ENCODE measurements at places on chromosomes 7 and 10. TPM values are rescaled to one million over a fixed set of nuclear protein-coding genes. Genes with fewer than 3 reads are reported as not detected.

The LIPJ gene
- total RNA-seq = under 0.01 TPM

The CYP2C19 gene
- total RNA-seq = not detected

The UTF1 gene
- total RNA-seq = not detected

The TMEM139 gene
- not detected for total RNA-seq

The ZNF22 gene
- 14.4 TPM for total RNA-seq

The CDNF gene
- total RNA-seq = 1.8 TPM

The OR9A4 gene
- not detected for total RNA-seq

The ADCY1 gene
- total RNA-seq = 0.59 TPM

The HKDC1 gene
- total RNA-seq = 2.9 TPM

The SORBS1 gene
- total RNA-seq = 0.29 TPM

The ATRNL1 gene
- total RNA-seq = 1.4 TPM

The LEP gene
- total RNA-seq = 0.36 TPM

The OPN4 gene
- total RNA-seq = not detected

The TACC2 gene
- 5.0 TPM for total RNA-seq

The SLC29A4 gene
- 1.1 TPM for total RNA-seq

The NUDCD3 gene
- 44.2 TPM for total RNA-seq

The LIPF gene
- total RNA-seq = not detected

The NUDT13 gene
- 1.8 TPM for total RNA-seq

The HPS6 gene
- total RNA-seq = 26.8 TPM

The MBL2 gene
- under 0.01 TPM for total RNA-seq

The GNAT3 gene
- total RNA-seq = not detected

The ADCYAP1R1 gene
- not detected for total RNA-seq

The PLEKHS1 gene
- total RNA-seq = not detected

The TCAF2 gene
- 1.8 TPM for total RNA-seq

The ABCB8 gene
- 35.1 TPM for total RNA-seq

The IFIT1B gene
- not detected for total RNA-seq

The DLX6 gene
- total RNA-seq = 1.1 TPM

The ACSM6 gene
- total RNA-seq = not detected

The UCMA gene
- total RNA-seq = not detected

The INMT gene
- total RNA-seq = 1.5 TPM

The SH2D4B gene
- total RNA-seq = not detected

The GPNMB gene
- total RNA-seq = 380 TPM

The AKR1C8 gene
- not detected for total RNA-seq

The AZGP1 gene
- total RNA-seq = not detected

The ZNF727 gene
- 0.29 TPM for total RNA-seq

The CAV1 gene
- total RNA-seq = 291 TPM

The ANKRD7 gene
- 1.8 TPM for total RNA-seq

The SLC13A4 gene
- total RNA-seq = 0.36 TPM

The CASD1 gene
- 19.4 TPM for total RNA-seq

The GIMAP2 gene
- 9.4 TPM for total RNA-seq

The EXOC4 gene
- total RNA-seq = 134 TPM

The HHEX gene
- total RNA-seq = 0.36 TPM

The SEC61G gene
- 203 TPM for total RNA-seq

The LRIT2 gene
- not detected for total RNA-seq

The DYNC1I1 gene
- total RNA-seq = 2.2 TPM

The CDK1 gene
- total RNA-seq = 5.8 TPM

The LRRD1 gene
- total RNA-seq = 0.29 TPM

The FAM131B gene
- 1.2 TPM for total RNA-seq

The GDF10 gene
- under 0.01 TPM for total RNA-seq

The FAM180A gene
- 28.9 TPM for total RNA-seq

The CFAP46 gene
- 0.29 TPM for total RNA-seq

All from osteoblast (primary cell).